ENCODE measurements at places on chromosomes 3 and 15. TPM values are rescaled to one million over a fixed set of nuclear protein-coding genes. Genes with fewer than 3 reads are reported as not detected.
A peak's percentile ranks its signal among the peaks of the same experiment; 100 is the strongest.

DNA sequence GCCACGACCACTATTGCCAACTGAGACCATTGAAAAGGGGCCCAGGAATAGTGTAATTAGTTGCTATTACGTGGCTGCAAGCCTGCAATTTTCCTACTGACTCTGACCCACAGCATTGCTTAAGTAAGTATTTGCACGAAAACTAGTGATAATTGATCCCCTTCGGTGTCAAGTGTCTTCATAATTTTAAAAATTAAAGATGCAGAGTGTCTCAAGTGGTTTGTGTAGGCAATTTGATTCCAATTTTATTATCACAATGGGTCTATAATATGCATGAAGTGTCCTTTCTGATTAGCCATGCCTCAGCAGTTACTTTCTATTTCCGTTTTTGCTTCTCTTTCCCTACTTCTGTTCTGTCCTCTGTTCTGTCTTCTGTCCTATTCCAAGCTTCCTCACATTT is 259.2 kb downstream of the C3orf38 start:
- ATAC-seq = peak; percentile 50

DNA sequence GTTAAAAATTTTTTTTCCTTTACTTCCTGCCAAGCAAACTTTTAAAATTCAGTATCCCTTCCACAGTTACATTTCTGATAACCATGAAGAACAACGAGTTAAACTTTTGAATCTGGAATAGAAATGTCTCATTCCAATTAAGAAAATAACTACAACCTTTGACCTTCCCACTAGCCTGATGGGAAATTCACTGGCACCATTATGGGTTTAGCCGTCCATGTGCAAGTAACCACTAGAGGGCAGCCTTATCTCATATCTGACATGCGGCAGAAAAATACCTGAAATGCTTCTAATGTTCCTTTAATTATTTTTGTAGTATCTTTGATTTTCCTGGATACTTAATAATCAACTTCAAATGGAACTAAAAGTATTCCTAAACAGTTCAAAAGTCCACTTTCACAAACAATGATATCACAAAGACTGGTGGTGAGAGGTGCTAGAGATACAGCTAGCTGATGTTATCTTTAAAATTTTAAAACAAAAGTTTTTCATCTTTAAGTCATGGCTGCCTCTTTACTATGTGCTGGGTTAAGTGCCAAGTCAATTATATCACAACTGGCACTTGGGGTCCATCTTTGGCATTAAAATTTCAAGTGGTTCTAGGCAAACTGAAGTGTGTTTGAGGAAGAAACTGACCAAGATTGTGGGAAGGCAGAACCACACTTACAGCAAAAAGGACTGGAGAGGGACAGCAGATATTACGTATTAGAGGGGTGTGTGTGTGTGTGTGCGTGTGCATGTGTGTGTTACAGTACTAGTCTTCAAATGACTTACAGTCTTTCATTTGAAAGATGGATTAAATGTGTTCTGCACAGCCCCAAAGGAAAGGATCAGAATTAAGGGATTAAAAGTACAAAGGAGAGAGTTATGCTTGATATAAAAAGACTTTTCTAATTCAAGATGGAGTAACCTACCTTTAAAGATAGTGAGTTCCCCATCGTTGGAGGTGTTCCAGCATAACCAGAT is 107.1 kb upstream of the ICE2 start:
- ATAC-seq = no peak

GRCh38 chr15:71808311-71809020 is 1.9 kb upstream of the NR2E3 start:
- no peak for ATAC-seq

- no peak for ATAC-seq
Observed at GRCh38 chr15:98684436-98684835, 36.1 kb downstream of the IGF1R start.

- ATAC-seq = no peak
Observed at GRCh38 chr15:95345867-95346266, 984.6 kb upstream of the NR2F2 start.

GRCh38 chr15:40914486-40914885 is 14.7 kb upstream of the DLL4 start:
- no peak for ATAC-seq

DNA sequence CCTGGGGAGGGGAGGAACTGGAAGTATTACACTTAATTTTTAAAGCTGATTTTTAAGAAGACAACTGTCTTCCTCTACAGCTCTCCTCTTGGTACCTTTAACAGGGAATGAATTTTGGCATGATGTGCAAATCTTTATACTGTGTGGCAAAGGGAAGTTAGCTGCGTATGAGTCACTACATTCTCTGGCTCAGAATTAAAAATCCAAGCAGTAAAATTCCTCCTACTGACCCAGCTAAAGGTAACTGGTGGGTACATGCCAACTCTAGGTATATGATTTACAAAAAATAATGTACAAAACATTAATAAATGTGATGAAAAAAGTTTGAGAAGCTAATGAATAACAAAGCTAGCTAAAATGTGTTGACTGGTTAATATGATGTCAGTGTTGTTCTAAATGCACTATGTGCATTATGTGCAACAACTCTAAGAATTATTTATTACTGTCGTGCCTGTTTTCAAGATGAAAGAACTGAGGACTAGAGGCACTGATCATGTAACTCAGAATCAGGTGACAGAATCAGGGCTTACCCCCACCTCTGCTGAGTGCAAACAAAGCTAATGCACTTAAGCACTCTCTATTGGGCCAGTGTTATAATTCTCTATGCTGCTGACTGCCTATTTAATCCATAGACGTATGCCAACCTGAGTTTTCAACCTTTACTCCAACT is 194.7 kb upstream of the CADPS start:
- no peak for ATAC-seq

- ATAC-seq = no peak
Observed at GRCh38 chr3:73605861-73606260, 18.9 kb downstream of the PDZRN3 start.

GRCh38 chr15:57704441-57704840 is 2.1 kb upstream of the POLR2M start:
- no peak for ATAC-seq

DNA sequence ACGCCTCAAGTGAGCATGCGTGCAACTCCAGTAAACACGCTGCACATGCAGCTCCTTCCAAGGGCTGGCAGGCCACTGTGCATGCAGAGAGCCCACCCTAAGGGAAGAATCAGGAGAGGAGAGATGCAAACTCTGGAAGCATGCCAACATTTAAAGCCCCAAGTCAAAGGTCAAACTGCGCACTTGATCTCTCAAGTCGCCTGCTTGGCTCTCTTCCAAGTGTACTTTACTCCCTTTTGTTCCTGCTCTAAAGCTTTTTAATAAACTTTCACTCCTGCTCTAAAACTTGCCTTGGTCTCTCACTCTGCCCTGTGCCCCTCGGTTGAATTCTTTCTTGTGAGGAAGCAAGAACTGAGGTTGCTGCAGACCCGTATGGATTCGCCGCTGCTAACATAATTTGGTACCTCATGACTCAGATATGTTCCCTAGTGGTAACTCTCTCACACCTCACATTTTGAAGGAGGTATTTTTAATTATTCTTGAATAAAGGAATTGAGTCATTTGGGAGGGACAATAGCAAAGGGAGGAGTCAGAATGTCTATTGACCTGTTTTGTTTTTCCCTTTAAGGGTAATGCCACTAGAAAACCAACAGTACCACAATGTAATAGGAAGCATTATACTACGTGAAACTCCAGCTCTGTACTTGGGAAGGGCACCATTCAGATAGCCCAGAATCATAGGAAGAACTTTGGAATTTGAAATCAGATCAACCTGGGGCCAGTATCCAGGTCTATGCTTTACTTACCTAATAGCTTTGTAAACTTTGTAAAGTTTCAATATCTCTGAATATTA is 19.6 kb upstream of the DGKG start:
- ATAC-seq = no peak

DNA sequence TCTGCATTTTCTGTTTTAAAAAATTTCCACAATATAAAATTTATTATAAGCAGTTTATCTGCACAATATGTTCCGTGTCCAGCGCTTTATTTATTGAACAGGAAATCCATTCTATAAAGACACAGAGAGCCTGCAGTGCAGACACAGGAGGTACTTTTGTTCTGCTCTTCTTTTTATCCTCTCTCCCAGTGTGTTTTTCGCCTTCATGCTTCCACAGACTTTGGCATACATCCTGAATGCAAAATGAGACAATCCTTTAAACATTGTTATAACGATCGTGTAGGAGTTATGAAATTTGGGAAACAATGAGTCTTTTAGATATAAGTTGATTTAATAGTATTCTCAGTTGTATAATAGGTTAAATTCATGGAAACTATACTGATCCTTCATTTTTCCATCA is 749.2 kb downstream of the NAALADL2 start:
- ATAC-seq = no peak

GRCh38 chr3:99875929-99876841 is 58.5 kb downstream of the CMSS1 start:
- peak; percentile 99 for ATAC-seq

- no peak for ATAC-seq
Observed at GRCh38 chr15:89749951-89750559, 994 bp downstream of the MESP1 start.

DNA sequence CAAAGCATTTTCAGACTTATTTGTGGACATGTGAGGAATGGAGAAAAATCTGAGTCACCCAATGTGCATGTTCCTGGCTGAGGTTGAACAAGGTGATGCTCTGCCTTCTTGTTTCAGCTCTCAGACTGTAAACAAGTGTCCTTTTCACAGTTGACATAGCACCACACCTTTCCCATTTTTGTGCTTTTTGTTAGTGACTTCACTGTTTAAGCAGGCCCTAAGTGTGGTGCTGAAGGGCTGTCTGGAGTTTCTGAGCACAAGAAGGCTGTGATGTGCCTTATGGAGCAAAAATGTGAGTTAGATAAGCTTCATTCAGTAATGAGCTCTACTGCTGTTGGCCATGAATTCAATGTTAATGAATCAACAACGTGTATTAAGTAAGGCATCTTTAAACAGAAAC is 20.4 kb downstream of the ABI3BP start:
- ATAC-seq = no peak

DNA sequence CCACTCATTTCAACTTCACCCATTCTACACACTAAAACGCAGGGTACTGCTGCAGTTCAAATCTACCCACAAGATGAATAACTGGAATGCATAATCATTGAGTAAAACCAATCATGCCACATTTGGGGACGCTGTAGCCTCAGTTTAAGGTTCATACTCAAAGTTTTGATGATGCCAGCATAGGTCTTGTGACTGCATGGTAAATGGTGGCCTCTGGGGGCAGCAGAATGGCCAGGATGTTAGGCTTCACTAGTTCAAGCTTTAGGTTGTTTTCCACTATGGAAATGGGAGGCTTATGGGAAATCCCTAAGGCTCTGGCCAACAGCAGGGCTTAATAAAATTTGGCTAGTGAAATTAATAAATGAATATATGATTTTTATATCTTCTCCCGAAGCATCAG is 104.3 kb upstream of the TSC22D2 start:
- no peak for ATAC-seq

GRCh38 chr3:127000119-127000518 is 17.2 kb downstream of the PLXNA1 start:
- no peak for ATAC-seq

- no peak for ATAC-seq
Observed at GRCh38 chr3:15427981-15428380, 583 bp downstream of the EAF1 start.

DNA sequence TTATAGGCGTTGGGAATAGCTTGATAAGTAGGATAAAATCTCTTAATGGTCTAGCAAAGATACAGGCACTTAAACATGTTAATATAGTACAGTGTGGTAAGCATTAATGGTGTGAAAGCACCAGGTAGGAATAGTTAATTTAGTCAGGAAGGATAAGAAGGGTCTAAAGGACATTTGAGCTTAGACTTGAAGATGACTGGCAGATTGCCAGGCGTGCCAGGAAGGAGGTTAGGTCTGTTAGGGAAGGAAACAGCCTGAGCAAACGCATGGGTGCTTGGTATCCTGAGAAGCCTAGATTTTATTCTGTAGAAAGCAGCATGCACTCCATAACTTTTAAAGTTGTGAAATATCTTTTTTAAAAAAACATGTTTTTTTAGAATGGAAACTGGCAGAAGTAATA is 17.7 kb downstream of the SEC62 start:
- no peak for ATAC-seq

- ATAC-seq = no peak
Observed at GRCh38 chr3:152176998-152177397, 91.7 kb upstream of the MBNL1 start.

GRCh38 chr15:43518197-43518761 is 871 bp downstream of the MAP1A start:
- ATAC-seq = peak; percentile 13

DNA sequence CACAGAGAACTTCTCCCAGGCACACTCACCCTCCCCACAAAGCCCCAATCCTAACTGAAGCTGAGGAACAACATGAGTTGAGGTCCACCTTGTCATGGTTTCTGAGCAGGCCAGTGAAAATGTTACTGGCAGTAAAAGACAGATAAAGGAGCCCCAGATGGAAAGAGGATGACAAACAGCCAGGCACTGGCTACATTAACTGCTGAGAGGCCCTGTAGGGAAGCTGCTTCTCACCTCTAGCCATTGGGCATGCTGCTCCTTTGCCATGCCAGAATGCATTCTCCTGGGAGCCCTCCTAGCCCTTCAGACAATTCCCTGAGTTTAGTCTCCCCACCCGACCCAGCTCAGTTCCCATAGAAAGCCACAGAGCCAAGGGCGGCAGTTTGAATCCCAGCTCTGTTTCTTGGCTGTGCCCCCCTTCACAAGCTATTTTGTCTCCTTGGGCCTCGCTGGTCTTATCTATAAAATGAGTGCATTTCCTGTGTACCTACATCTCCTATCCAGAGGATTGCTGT is 60.5 kb downstream of the LMCD1 start:
- ATAC-seq = no peak

GRCh38 chr3:65767551-65767950 is 271.2 kb downstream of the MAGI1 start:
- no peak for ATAC-seq

GRCh38 chr3:112815981-112816380 is 30.7 kb downstream of the CD200R1L start:
- ATAC-seq = no peak

Gene ZNF385D
- total RNA-seq = 4.9 TPM

Gene SCN5A
- 0.54 TPM for total RNA-seq

Gene IL5RA
- total RNA-seq = 0.38 TPM

Gene CRTC3
- 12.7 TPM for total RNA-seq

Gene PLA2G4D
- total RNA-seq = 0.16 TPM

Gene FRMD5
- total RNA-seq = 2.4 TPM

Gene SPTBN5
- 0.68 TPM for total RNA-seq

Measured in motor neuron (in vitro differentiated cells).